ENCODE measurements at places on chromosomes 16 and 17.

- DNase-seq = no peak
These were observed 65.9 kb downstream of the PITPNC1 start for GRCh38 chr17:67442787-67443624.

DNA sequence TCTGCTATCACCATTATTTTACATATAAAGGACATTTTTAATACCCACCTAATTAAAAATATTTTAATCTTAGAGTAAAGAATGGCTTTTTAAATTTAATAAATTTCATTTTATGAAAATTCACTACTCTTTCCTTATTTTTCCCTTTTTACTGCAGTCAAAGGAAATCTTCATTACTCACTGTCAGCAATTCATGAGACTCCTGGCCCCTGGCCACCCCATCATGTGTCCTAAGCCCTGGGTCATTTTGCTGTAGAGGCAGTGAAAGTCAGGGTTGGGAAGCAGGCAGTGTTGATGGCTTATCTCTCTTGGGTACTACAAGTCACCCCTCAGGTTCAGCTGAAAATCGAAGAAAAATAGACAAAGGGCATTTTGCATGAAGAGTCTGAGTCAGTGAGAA, 468.6 kb upstream of the CCL2 start:
- no peak for DNase-seq

DNA sequence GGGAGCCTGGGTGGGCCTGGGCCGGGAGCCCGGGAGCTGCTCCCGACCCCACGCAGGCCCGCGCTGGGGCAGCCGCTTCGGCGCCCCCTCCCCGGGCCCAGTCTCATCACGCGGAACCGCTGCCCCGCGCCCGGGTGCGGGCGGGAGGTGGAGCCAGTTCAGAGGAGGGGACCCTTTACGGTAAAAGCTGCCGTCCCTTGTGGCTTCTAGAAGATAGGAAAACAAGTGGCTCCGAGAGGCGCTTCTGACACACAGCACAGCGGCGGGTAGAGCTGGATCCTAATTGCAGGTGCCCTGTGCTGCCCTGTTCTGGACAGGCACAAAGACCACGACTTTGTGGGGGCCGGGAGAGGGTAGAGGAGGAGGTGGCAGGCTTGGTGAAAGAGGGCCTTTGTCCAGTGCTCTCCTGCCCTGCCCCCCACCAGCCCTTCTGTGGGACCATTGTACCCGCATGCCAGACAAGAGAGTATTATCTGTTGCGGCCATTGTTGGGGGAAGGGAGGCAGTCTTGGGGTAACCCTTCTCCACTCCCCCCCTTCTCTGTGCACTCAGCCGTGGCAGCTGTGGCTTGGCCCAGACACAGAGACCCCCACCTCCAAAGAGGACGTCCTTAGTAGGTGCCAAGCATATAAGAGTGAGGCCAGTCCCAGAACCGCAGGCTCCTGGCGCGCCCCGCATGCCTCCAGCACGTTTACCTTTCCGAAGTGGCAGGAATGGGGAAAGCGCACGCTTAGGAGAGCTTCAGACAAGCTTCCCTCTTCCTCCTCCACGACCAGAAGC, 736 bp downstream of the CNP start:
- peak; percentile 40 for DNase-seq

GRCh38 chr17:45009676-45010467, 41.6 kb downstream of the DCAKD start:
- DNase-seq = no peak

DNA sequence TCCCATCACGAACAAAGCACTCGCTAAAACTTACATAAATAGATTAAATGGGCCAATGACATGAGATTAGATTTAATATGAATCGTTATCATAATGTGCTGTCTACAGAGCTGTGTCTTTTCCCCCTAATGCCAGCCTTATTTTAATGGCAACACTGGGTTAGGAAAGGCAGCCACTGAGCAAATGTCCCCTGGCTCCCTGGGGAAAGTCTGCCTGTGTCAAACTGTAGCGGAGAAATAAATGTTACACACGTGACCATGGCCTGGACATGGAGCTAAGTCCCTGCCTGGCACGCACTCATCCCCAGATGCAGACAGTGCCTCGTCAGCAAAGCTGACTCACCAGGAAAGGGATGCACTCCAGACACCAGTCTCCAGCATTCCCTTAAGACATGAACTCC, 61.3 kb upstream of the SDK2 start:
- no peak for DNase-seq

DNA sequence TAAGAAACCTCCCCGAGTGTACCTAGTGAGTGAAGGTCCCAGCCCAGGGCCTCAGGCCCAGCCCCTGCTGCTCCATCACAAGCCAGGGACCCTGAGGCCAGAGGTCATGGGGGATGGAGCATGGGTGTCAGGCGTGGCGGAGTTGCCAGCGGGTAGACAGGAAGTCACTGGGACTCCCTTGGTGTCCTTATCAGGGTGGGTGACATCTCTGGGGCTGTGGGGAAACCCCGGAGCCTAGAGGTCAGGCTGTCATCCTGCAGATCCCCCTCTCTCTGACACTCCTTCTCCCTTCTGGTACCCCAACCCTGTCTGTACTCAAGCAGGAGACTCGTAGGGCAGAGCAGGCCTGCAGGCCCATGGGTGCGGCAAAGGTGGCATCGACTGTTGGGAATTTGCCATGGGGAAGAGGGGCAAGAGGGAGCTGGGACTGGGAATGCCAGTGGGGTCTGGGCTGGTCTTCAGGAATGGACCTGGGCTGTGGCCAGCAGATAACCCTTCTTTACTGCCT, 10.8 kb upstream of the ADGRG1 start:
- DNase-seq = no peak

DNA sequence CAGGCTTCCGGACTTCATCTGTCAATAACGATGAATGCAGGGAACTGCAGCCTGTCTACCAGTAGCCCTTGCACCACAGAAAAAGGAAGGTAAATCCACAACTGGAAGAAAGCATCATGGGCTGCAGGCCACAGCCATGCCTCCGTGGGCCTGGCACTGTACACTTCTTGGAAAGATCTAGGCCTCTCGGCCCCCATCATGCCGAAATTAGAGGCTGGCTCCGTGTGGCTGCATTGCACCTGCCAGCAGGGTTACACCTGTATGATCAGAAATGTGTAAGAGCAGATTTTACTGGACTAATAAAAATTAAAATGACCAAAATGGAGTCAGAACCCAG, 52.2 kb downstream of the SDK2 start:
- DNase-seq = no peak

- no peak for DNase-seq
These were observed 4.2 kb upstream of the LLGL2 start for GRCh38 chr17:75521290-75521689.

DNA sequence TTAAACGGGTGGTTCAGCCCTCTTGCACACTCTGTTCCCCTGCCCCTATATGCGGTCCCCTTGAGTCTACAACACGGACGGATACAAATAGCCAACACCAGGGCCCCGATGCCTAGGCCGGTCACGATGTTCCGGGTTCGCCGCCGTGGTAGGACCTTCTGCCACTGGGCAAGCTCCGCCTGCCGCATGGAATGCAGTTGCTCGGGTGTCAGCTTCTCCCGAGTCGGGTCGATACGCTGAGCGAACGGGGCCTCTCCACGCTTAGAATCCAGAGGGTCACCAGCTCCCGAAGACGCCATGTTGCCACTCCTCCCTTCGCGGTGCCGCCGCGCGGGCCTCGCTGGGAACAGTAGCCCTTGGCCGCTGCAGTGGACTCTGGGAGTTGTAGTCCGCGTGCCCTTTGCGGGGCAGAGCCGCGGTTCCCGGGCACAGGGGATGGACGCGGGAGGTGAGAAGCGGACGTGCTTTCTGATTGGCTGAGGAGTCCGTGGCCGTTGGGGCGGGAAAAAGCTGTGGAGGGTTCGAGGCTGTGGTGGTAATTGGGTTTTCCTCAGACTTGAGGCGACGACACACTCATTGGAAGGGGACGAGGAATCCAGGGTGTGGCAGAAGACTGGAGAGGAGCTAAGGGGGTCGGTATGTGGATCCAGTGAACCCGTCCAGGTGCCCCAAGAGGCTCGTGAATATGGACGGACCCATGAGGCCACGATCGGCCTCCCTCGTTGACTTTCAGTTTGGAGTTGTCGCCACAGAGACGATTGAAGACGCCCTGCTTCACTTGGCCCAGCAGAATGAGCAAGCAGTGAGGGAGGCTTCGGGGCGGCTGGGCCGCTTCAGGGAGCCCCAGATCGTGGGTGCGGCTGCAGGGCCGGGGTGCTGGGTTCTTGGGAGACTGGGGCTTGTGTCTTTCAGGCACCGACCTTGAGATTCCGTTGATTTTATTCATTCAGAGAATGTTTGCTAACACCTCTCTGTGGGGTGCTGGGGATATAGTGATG, at the start of the genes CNTD1 and COA3:
TSS of gene CNTD1 (plus strand) at position 479 of the 998 bp plus-strand sequence. CDS start at position 686, 207 bp downstream.
TSS of gene COA3 (minus strand) at position 322 of the 998 bp plus-strand sequence. CDS start at position 299, 23 bp downstream.
- DNase-seq = peak; percentile 63

GRCh38 chr17:35784895-35785294, 10.5 kb downstream of the MMP28 start:
- DNase-seq = no peak

- DNase-seq = no peak
These were observed 23.0 kb downstream of the CDH13 start for GRCh38 chr16:82649766-82650165.

DNA sequence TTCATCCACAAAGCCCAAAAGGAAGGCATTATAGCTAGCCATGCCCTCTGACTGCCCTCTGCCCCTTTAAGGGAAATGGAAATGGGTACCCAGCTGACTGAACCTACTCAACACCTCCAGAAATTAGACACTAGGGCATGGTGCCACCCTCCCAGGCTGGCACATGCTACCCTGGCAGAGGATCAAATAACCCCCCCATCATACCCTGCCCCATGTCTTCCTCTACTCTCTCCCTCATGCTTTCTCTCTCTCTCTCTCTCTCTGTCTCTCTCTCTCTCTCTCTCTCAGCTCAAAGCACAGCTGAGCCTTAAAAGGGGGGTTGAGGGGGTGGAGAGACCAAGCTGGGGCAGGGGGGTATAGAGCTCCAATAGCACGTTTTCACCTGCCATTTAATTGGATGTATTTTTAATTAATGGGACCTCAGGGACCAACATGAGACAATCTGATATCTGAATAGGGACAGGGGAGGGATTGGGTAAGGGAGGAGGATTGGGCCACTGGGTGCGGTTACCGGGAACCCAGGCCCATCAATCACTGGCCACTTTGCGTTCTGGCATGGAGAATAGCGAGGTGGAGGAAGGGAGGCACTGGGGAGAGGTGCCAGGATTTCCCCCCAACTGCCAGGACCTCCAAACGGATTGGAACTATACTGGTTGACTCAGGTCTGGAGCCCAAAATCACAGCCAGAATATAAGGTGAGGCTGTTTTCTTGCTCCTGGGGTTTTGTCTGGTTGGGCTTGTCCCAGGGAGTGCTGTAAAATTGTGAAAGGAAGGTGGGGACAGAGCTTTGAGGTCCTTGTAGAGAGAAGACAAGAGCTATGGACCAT, 57.8 kb downstream of the NEUROD2 start:
- DNase-seq = no peak

DNA sequence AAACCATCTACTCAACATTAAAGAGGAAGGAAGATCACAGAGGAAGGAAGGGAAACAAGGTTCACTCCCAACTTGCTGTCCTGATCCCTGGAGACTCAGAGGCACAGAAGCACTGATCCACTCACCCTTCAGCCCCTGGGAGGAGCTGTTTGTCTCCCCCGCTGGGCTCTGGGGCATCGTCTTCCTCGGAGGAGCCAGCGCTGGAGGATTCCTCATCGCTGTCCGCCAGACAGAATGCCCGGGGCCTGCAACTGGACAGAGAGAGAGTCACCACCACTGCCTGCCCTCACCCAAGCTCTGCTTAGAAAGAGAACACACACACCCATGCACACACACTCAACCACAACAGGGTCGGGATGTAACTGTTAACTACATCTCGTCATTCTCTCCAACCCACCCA, 24.8 kb upstream of the ERN1 start:
- DNase-seq = no peak

- no peak for DNase-seq
These were observed 1.2 kb upstream of the KRT17 start for GRCh38 chr17:41625602-41626001.

DNA sequence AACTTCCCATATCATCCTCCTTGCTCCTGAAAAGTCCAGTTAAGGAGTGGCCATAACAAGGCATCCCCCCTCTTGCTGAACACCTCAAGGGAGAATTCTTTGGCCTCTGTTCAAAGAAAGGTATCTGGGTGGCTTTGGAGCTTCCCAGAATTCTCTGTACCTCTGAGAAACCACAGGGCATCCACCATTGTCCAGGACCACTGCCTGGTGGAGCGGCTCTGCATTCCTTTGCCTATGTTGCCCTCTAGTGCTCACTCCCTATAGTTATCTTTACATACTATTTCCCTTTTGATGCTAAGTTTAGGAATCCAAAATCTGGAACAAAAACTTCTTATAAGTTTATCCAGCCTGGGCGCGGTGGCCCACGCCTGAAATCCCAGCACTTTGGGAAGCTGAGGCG, 30.3 kb downstream of the CHD9NB start:
- DNase-seq = no peak

GRCh38 chr17:45108595-45109521, 23.5 kb downstream of the PLCD3 start:
- no peak for DNase-seq

GRCh38 chr16:35146723-35147458, 1687.5 kb downstream of the TP53TG3F start:
- DNase-seq = no peak

- DNase-seq = no peak
These were observed 4.9 kb upstream of the SOX9 start for GRCh38 chr17:72115781-72116525.

- DNase-seq = no peak
These were observed 6.2 kb downstream of the PGS1 start for GRCh38 chr17:78384479-78385175.

DNA sequence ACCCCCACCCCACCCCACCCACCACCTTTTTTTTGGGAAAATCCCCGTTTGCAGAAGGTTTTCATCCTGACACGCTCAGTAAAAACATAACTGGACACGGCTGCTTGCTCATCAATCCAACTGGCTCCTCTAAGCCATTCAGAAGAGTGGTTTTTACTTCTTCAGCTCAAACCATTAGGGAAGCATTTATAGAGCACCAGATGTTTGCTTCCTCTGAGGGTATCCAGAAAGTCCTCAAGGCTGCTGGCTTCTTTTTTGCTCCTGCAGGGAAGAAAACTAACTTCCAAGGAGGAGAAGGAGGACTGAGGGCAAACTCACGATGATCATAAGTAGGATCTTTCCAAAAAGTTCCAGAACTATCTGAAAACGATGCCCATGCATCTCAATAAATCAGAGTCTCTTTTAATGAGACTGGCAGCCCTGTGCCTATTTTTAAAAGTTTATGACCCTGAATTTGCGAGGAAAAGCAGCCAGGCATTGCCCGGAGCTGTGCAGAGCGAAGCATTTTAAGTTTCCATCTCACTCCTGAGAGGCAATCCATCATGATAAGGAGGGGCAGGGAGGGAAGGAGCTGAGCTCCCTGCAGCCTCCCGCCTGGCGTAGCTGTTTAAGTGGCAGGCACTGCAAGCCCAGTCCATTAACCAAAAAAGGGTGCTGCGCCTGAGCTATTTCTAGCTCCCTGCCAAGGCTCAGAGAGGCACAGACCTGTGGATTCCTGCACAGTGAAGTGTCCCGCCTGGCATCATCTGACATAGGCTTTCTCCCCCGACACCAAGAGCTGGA, 146.3 kb upstream of the FOXF1 start:
- DNase-seq = no peak

- DNase-seq = no peak
These were observed 1.6 kb upstream of the HBQ1 start for GRCh38 chr16:178668-179015.

- DNase-seq = no peak
These were observed 4.3 kb downstream of the CNP start for GRCh38 chr17:41970901-41971331.

GRCh38 chr16:3283543-3284447, 504 bp downstream of the ZNF263 start:
- no peak for DNase-seq

GRCh38 chr16:66155933-66156332, 210.6 kb upstream of the CDH5 start:
- no peak for DNase-seq

Measured in activated CD4-positive, alpha-beta T cell treated with anti-CD3 and anti-CD28 coated beads for 1 hour (primary cell).